ENCODE measurements at places on chromosomes 12 and 14.

- peak; percentile 96 for DNase-seq
Measured at GRCh38 chr12:77754086-77754485, 76.6 kb upstream of the NAV3 start.

DNA sequence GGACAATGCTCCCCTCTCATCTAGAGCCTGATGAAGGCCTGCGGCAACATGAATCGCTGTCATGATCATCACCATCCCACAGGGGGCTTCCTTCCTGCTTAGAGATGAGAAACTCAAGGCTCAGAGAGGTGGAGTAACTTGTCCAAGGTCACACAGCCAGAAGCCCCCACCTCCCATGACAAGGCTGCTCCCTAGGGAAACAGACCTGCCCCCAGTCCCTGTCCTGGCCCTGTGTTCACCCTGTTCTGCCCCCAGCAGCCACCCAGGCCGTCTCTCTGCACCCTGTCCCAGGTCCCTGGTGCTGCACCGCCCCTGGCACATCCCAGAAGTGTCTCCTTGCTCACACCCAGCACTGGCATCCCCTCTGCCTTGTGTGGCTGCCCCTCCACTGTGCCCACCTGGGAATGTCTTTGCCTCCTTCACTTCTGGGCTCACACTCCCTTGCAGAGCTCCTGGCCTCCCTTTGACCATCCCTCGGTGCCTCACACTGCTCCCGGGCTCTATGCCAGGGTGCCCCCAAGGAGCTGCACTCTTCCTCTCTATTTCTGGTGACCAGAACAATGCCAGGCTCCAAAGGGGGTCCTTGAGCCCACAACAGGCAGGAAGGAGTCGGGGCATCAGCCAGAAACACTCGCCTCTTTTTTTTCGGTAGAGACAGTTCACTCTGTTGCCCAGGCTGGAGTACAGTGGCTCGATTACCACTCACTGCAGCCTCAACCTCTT lies 70.5 kb downstream of the BCL11B start:
- peak; percentile 5 for DNase-seq

- no peak for DNase-seq
Measured at GRCh38 chr12:105377077-105377476, 46.6 kb downstream of the C12orf75 start.

DNA sequence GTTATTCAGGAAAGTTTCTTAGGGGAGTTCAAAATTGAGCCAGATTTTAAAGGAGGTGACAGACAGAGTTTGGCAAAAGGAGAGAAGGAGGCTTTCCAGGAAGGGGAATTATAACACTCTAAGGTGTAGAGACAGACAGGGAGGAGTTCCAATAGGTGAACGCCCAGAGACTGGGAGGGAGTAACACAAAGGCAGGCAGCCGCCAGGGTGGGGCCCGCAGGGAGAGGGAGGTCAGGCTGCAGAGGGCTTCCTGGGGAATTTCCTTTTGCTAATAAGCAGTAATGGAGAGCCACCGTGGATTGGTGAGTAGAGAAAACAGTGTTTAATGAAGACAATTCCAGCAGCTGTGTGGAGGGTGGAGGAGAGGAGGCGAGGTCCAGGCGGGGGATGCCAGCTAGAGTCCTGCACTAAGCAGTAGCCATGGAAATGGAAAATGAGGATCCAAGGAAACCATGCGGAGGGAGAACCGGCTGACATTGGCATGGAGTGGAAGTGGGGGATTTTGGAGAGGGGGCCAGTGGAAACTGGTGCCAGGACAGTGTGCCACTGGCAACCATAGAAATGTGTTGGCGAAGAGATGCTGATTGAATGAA lies 22.2 kb downstream of the GRIN2B start:
- no peak for DNase-seq

DNA sequence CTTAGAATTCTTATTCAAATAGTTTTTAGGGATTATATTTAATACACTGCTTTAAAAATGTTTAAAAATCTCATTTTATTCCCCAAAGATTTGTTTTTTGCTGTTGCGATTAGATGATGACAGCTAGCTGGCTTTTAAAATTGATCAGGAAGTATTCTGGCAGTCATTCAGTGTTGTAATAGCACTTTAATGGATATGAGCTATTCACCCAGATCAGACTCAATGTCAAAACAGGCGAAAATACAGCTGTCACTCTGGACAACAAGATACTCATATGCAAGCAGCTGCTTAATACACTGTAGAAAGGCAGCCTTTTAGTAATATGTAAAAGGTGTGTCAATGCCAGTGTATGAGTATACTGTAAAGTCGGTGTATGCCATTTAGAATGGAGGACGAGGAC lies 91.7 kb downstream of the NPAS3 start:
- no peak for DNase-seq

DNA sequence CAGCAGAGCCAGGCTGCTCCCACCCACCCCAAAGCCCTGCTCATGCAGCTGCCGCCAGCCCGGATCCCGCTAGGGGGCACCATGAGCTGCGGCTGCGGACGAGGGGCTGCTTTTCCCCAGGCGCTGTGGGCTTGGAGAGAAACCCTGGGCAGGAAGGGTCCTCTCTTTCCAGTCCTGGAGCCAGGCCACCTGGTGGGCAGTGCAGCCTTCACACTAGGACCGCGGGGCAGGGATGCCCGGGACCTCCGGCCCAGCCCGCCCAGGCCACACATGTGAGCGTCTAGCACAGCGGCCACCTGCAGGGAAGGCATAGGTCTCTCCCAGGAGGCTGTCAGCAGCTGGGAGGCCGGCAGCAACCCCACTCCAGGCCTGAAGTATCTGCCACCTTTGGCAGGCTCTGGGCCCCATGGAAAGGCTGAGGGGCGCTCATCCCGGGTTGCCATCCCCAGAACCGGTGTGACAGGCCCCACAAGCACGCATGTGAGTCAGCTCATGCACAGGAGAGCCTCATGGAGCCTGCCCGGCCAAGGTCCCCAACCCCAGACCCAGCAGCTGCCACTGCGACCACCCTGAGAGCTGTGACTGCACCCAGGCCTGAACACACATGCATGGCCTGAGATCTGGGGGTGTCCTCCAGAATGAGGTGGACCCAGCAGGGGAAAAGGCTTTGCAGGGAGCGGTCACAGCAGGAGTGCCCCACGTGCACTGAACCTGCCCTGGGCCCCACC lies 280.0 kb upstream of the RTL1 start:
- DNase-seq: peak; percentile 50

GRCh38 chr12:41907021-41907420 lies 237.7 kb downstream of the GXYLT1 start:
- peak; percentile 82 for DNase-seq

DNA sequence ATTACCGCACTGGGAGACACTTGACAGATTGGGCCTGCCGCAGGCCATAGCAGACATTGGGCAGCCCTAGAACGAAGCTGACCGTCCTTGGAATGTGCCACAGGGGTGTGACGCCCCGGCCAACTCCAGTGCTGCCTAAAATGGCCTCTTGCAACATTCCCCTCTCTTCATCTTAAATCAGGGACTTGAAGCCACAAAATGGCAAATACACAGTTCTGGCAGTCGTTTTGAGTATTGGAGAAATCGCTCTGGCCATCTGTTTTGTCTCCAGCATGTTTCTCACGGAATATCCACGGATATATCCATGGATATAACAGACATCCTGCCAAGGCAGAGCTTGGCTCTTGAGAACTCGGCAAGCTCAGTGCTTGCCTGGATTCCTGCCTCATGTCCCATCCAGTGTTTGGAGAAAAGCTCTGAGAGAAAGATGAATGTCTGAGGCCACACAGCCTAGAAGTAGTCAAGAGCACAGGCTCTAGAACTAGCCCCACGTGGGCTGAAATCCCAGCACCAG lies 158.4 kb downstream of the CHST11 start:
- DNase-seq: no peak

- DNase-seq: no peak
Measured at GRCh38 chr14:50953502-50953901, 9.2 kb upstream of the PYGL start.

DNA sequence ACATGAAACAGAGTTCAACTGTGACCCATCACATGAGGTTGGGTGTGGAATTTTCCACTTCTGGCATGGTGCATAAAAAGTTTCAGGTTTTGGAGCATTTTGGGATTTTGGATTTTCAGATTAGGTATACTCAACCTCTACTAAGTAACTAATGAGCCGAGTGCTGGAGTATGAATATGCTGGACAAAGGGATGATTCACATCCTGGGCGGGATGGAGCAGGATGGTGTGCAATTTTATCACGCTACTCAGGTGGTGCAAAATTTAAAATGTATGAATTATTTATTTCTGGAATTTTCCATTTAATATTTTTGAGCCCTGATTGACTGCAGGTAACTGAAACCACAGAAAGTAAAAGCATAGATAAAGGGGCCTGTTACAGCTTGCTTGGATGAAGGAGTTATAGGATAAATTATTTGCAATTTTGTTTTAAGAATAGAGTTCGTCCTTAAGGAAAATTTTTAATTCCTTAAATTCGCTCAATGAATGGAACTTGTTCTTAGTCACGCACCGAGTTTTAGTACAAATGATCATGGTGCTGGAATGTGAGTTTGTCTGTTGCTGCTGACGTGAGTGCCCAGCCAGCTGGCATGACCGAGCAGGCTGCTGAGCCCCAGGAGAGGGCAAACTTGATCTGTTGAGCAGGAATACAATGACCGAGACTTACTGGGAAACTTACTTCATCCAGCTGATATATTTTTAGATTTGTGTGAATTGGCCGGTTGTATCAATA lies 176.3 kb downstream of the ESR2 start:
- no peak for DNase-seq

- no peak for DNase-seq
Measured at GRCh38 chr12:67748743-67749040, 100.1 kb downstream of the DYRK2 start.
